ENCODE measurements at places on chromosomes 2 and 18. TPM values are rescaled to one million over a fixed set of nuclear protein-coding genes. Genes with fewer than 3 reads are reported as not detected.

The ANKRD29 gene
- total RNA-seq: 2.0 TPM

The MRO gene
- 1.4 TPM for total RNA-seq

The OR6B2 gene
- total RNA-seq: not detected

The SDC1 gene
- total RNA-seq: 21.0 TPM

The EDAR gene
- 0.41 TPM for total RNA-seq

The ERBB4 gene
- total RNA-seq: 3.1 TPM

The CRYBA2 gene
- 3.7 TPM for total RNA-seq

Data from pancreas (tissue), 10 donors.